ENCODE measurements at places on chromosomes 13 and 19.

DNA sequence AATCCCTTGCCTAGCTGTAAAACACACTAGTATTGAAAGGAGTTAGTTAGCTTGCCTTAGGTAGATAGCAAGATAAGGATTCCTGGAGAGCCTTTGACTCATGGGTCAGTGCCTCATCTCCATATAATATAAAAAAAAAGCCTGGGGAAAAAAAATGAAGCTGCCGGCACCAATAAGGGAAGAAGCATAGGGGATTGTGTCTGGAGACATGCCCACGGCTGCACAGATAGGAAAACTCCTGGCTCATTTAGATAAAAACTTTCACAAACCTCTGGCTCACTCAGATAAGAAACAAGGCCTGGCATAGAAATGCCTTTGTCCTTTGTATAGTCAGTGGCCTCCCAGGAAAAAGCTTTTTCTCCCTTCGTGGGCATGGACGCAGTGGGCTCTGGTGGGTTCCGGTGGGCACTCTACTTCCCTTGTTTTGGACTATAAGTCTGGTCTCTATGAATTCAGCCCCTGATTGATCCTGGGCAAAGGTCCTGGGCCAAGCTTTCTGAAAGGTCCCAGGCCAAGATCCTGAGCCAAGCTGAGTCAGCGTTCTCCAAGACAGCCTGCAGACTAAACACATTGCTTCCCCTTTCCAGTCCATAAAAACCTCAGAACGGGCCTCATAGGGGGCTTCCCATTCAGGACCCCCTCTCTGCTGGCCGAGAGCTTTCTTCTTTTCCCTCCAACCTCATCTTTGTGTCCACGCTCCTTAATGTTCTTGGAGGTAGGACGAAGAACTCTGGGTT is 4.9 kb upstream of the OR7A17 start:
- no peak overlapping the region for H3K4me3 ChIP-seq
- no peak overlapping the region for H3K27ac ChIP-seq
- H3K4me1 ChIP-seq: peaks cover 5% of the 10 kb centered on the region
- peaks cover 19% of the 10 kb centered on the region for H3K27me3 ChIP-seq
- no peaks in the 10 kb centered on the region for H3K36me3 ChIP-seq

GRCh38 chr19:46426506-46427162 is 2.1 kb downstream of the PNMA8C start:
- peaks cover 4% of the 10 kb centered on the region for H3K27me3 ChIP-seq
- no peak for DNase-seq
- no peaks in the 10 kb centered on the region for H3K4me1 ChIP-seq
- H3K4me3 ChIP-seq: peak overlapping the region; percentile 19

GRCh38 chr19:42352301-42353259 is 27.1 kb downstream of the MEGF8 start:
- no peaks in the 10 kb centered on the region for H3K27me3 ChIP-seq
- peaks cover 4% of the 10 kb centered on the region for H3K36me3 ChIP-seq
- H3K27ac ChIP-seq: no peak overlapping the region
- H3K4me3 ChIP-seq: no peak overlapping the region

- H3K4me3 ChIP-seq: no peak overlapping the region
- H3K27me3 ChIP-seq: no peaks in the 10 kb centered on the region
- peaks cover 24% of the 10 kb centered on the region for H3K36me3 ChIP-seq
- no peaks in the 10 kb centered on the region for H3K4me1 ChIP-seq
Observed at GRCh38 chr19:10809651-10810285, 26.2 kb downstream of the TMED1 start.

- H3K36me3 ChIP-seq: no peaks in the 10 kb centered on the region
- no peak for DNase-seq
- no peaks in the 10 kb centered on the region for H3K27me3 ChIP-seq
- H3K4me1 ChIP-seq: peaks cover 3% of the 10 kb centered on the region
Observed at GRCh38 chr13:31880851-31881494, 141.6 kb downstream of the RXFP2 start.

DNA sequence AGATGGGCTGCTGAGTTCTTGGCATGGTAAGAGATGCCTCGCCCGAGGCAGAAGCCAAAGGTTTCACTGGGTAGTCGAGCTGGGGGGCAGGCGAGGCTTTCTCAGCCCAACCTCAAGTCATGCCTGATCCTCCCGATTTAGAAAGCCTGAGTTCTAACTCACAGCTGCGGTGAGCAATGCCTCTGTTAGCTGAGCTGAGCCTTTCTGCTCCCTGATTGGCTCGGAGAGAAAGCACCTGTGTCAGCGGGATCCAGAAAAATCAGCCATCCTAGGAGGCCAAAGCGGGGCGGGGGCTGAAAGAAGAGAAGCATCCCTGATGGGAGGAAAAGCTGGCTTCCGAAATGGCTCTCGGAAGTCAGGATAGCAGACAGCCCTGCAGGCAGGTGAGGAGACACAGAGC is 44.7 kb downstream of the CACNA1A start:
- no peaks in the 10 kb centered on the region for H3K36me3 ChIP-seq
- H3K4me1 ChIP-seq: no peaks in the 10 kb centered on the region
- H3K4me3 ChIP-seq: no peak overlapping the region
- no peaks in the 10 kb centered on the region for H3K27me3 ChIP-seq

GRCh38 chr19:5949792-5950305 is 28.1 kb downstream of the RANBP3 start:
- DNase-seq: peak; percentile 42
- H3K27me3 ChIP-seq: no peaks in the 10 kb centered on the region
- peak overlapping the region; percentile 56 for H3K4me3 ChIP-seq
- peak overlapping the region; percentile 64 for H3K27ac ChIP-seq
- H3K36me3 ChIP-seq: peaks cover 21% of the 10 kb centered on the region

- no peaks in the 10 kb centered on the region for H3K4me1 ChIP-seq
- DNase-seq: no peak
- H3K4me3 ChIP-seq: no peak overlapping the region
- H3K36me3 ChIP-seq: no peaks in the 10 kb centered on the region
- no peak overlapping the region for H3K27ac ChIP-seq
Observed at GRCh38 chr13:41713405-41713804, 247.5 kb downstream of the VWA8 start.

- H3K36me3 ChIP-seq: no peaks in the 10 kb centered on the region
- no peaks in the 10 kb centered on the region for H3K4me1 ChIP-seq
- no peak for DNase-seq
Observed at GRCh38 chr19:48020686-48021085, 23.2 kb downstream of the CABP5 start.

DNA sequence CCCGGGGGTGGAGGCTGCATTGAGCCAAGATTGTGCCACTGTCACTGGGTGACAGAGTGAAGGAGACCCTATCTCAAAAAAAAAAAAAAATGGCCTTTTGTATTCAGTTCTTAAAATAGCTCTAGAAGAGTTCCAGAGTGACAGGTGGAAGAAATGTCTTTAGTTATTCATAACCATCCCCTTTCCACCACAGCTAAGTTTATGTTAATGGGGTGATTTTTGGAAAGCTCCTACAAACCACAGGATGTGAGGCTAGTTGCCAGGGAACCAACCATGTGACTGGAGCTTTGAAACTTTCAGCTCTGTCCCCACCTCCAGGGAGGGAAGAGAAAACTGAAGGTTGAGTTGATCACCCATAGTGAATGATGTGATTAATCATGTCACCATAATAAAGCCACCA is 6.9 kb downstream of the ZNF490 start:
- no peak overlapping the region for H3K4me3 ChIP-seq
- H3K4me1 ChIP-seq: peaks cover 4% of the 10 kb centered on the region
- no peak overlapping the region for H3K27ac ChIP-seq
- H3K27me3 ChIP-seq: no peaks in the 10 kb centered on the region
- DNase-seq: no peak

- H3K27me3 ChIP-seq: no peaks in the 10 kb centered on the region
- H3K36me3 ChIP-seq: no peaks in the 10 kb centered on the region
- H3K4me3 ChIP-seq: no peak overlapping the region
- H3K4me1 ChIP-seq: no peaks in the 10 kb centered on the region
- no peak for DNase-seq
Observed at GRCh38 chr19:31139871-31140505, 209.2 kb downstream of the TSHZ3 start.

DNA sequence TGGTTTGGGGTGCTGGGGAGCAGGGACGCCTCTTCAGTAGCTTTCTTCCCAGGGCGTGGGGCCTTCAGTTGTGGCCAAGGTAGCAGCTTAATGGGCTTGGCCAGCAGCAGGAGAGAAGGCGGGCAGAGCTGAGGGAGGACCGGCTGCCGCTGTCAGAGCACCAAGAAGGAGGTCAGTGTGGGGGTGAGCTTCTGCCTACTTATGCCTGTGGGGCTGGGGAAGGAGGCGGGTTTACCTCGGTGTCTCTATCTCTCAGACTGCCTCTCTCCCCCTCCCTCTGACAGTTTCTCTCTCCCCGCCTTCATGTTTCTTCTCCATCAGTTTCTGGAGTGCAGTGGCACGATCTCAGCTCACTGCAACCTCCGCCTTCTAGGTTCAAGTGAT is at the start of gene CAPN12:
CAPN12 (minus strand) TSS at position 177 of the 384 bp plus-strand sequence. CDS start 309 bp downstream, outside the sequence.
- H3K27ac ChIP-seq: no peak within 1 kb of the TSS
- no peak for DNase-seq
- peaks cover 7% of the 10 kb centered on the region for H3K27me3 ChIP-seq

DNA sequence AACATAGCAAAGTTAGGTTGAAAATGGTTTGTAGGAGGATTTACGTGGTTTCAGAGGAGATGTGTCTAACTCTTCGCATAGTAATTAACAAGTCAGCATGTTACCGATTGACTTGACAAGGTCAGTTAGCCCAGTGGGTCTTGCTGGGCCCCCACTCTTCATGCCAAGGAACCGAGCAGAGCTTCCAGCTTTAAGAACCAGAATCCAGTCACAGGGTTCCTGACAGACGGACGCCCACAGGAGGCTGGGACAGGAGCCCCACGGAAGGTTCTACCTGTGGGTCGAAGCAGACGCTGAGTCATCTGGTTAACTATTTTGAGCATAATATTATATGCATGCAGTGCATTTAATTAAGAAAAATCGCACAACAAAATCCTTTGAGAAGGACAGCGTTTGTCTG is 3.5 kb downstream of the TMEM255B start:
- no peak overlapping the region for H3K27ac ChIP-seq
- peaks cover 64% of the 10 kb centered on the region for H3K27me3 ChIP-seq
- no peaks in the 10 kb centered on the region for H3K36me3 ChIP-seq
- DNase-seq: no peak
- no peak overlapping the region for H3K4me3 ChIP-seq

DNA sequence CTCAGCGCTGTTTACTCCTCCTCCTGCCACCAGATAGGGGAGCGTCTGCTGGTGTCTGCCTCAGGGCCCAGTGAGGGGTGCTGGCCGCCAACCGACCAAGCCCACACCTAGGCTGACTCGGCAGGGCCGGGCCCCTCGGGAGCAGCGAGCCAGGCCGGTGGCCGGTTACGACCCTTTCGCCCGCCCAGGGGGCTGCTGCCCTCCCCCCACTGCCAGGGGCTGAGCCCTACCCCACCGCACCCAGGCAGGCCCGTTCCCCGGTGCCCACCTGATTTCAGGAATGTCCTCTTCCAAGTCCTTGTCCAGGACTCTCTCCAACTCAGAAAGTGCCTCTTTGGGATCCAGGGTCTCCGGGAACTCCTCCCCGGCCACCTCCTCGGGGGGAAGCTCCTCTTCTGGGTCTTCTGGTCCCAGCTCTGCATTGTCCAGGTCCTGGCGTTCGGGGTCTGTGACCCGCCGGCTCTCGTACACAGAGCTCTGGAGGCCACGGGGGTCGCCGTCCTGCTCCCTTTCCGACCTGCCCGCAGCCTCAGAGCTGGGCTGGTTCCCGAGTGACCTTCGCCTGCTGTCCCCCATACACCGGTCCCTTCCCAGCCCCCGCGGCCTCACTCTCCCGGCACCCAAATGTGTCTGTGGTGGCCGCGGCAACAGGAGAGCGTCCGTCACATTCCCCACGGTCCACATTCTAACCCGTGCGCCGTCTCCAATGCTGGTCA is 31.0 kb upstream of the MIER2 start:
- peaks cover 59% of the 10 kb centered on the region for H3K27me3 ChIP-seq
- no peaks in the 10 kb centered on the region for H3K36me3 ChIP-seq
- H3K4me3 ChIP-seq: no peak overlapping the region
- no peak for DNase-seq

- no peaks in the 10 kb centered on the region for H3K27me3 ChIP-seq
- no peak overlapping the region for H3K27ac ChIP-seq
- H3K4me1 ChIP-seq: no peaks in the 10 kb centered on the region
- no peaks in the 10 kb centered on the region for H3K36me3 ChIP-seq
- DNase-seq: no peak
Observed at GRCh38 chr13:30857018-30857417, 49.1 kb upstream of the MEDAG start.

- H3K27me3 ChIP-seq: no peaks in the 10 kb centered on the region
- H3K4me3 ChIP-seq: no peak overlapping the region
- H3K4me1 ChIP-seq: no peaks in the 10 kb centered on the region
- no peak for DNase-seq
Observed at GRCh38 chr13:34762312-34762711, 179.8 kb upstream of the NBEA start.

- H3K27ac ChIP-seq: no peak overlapping the region
- no peaks in the 10 kb centered on the region for H3K27me3 ChIP-seq
- no peaks in the 10 kb centered on the region for H3K36me3 ChIP-seq
- no peak overlapping the region for H3K4me3 ChIP-seq
Observed at GRCh38 chr19:3162418-3163229, 15.9 kb upstream of the S1PR4 start.

GRCh38 chr19:47419789-47420188 is 462 bp upstream of the MEIS3 start:
- H3K4me3 ChIP-seq: no peak overlapping the region
- DNase-seq: no peak
- H3K4me1 ChIP-seq: peaks cover 38% of the 10 kb centered on the region
- peaks cover 18% of the 10 kb centered on the region for H3K27me3 ChIP-seq

DNA sequence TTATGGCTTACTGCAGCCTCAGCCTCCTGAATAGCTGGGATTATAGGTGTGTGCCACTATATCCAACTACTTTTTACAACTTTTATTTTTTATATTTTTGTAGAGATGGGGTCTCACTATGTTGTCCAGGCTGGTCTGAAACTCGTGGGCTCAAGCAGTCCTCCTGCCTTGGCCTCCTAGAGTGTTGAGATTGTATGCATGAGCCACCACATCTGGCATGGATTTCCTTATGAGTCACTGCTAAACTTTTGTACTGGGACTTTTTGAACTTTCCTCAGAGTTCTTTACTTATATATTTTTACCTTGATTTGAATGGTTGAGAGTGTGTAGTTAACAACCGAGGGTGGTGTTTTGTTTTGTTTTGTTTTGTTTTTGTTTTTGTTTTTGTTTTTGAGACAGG is 33.4 kb downstream of the DNAJC3 start:
- DNase-seq: no peak
- H3K27me3 ChIP-seq: no peaks in the 10 kb centered on the region
- peaks cover 9% of the 10 kb centered on the region for H3K36me3 ChIP-seq
- no peak overlapping the region for H3K4me3 ChIP-seq
- peaks cover 15% of the 10 kb centered on the region for H3K4me1 ChIP-seq
- H3K27ac ChIP-seq: no peak overlapping the region

DNA sequence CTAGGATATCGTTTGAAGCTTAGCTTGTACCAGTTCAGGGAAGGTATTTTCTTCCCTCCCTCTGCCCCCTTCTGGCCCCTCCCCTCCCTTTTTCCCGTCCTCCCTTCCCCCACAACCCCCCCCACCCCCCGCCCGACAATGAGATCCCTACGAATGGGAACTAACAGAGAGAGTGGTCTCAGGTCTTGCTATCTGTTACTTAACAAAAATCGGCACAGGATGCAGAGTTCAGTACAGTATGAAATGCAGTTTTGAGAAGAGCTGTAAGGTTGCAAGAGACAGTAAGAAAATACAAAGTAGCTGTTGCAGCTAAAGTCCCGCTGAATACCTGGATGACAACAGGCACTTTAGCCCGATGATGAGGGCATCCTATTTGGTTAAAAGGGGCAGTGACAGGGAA is 3.1 kb upstream of the DACH1 start:
- no peaks in the 10 kb centered on the region for H3K27me3 ChIP-seq
- no peak overlapping the region for H3K4me3 ChIP-seq
- no peak for DNase-seq
- no peak overlapping the region for H3K27ac ChIP-seq
- H3K36me3 ChIP-seq: no peaks in the 10 kb centered on the region

- no peak overlapping the region for H3K27ac ChIP-seq
- no peaks in the 10 kb centered on the region for H3K36me3 ChIP-seq
- no peak overlapping the region for H3K4me3 ChIP-seq
- no peak for DNase-seq
- H3K4me1 ChIP-seq: no peaks in the 10 kb centered on the region
Observed at GRCh38 chr13:68234274-68234673, 1004.1 kb upstream of the PCDH9 start.
